ENCODE measurements at places on chromosomes 7 and 10. TPM values are rescaled to one million over a fixed set of nuclear protein-coding genes. Genes with fewer than 3 reads are reported as not detected.

DNA sequence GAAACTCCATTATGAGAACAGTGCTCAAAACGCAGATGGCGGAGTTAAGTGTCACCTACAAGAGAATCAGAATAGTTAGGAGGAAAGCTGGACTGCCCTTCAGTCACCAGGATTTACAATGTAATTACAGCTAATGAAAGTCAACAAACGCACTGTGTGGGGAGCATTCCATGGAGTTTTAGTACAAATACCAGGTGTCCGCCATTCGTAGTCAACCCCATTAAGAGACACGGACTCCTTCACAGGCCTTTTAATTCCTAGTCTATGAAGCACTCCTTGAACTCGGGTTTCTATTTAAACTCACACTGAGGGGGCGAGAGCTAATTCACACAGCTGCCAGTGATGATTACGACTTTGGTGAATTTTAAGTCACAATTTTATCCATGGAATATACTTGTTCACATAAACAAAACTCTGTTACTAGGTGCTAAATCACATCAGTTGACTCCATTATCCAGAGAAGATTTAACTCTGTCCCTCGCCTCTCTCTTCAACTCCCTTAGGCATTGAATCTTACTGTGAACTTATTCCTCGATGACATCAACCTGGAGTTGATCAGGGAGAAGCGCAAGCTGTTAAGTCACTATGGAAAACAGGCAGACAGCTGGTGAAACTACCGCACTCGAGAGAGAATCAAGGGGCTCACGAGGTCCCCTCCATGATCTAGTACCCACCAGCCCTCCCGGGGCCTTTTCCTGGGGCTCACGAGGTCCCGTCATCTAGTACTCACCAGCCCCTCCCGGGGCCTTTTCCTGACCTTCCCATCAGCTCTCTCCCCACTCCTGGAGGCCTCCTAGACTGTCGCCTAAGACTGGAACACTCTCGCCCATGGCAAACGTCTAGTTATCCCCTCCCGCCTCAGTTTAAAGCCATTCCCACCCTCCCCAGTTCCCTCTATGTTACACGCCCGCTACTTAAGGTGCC, 1.5 kb downstream of the ZFAND2A start:
- no peak for DNase-seq

The TBX20 gene
- total RNA-seq = not detected

GRCh38 chr7:151046603-151047573, 1.4 kb upstream of the ASIC3 start:
- DNase-seq = no peak

The HTR5A gene
- total RNA-seq = not detected

GRCh38 chr7:16669581-16669980, 23.6 kb downstream of the BZW2 start:
- DNase-seq = no peak

The HKDC1 gene
- not detected for total RNA-seq

The ESYT2 gene
- total RNA-seq = 122 TPM

The RADIL gene
- total RNA-seq = 6.3 TPM

GRCh38 chr10:121450247-121450646, 148.0 kb downstream of the FGFR2 start:
- no peak for DNase-seq

DNA sequence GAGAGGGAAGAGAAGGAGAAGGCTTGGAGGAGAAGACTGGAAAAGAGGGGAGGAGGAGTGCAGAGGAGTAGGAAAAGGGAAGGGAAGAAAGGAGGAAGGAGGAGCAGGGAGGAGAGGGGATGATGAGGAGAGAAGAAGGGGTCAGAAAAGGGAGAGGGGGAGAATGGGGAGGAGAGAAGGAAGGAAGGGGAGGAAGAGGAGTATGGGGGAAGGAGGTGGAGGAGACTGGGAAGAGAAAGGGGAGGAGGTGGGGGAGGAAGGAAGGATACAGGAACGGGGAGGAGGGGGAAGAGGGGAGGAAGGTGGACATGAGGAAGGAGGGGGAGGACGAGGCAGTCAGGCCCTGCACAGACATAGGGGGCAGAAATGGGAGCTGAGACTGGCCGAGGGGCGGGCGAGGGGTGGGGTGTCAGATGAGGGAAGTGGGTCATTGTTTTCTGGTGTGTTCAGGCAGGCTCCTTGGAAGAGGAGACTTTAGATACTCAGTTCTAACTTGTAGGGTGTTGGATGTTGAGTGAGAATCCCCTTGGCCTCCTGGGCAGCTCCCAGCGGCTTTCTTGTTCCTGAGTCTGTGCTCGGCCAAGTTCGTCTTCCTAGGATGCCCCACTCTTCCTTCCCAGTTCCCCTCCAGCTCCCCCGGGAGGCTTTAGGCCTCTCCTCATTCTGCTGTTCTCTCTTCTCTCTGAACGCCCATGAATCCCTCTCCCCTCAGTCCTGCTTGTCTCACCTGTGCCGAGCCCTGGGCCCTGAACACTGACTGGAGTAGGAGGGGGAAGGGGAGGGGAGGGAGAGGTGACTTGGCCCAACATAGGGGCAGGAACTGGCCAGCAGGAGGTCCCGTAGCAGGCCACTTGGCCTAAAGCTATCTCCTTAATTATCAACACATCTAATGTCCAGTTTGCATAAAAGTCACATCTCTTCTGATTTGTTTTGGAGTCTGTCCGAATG, 12.8 kb upstream of the CRHR2 start:
- DNase-seq = no peak

- no peak for DNase-seq
These were observed 152.5 kb upstream of the HDAC9 start for GRCh38 chr7:18343047-18343446.

The PRSS1 gene
- total RNA-seq = not detected

- no peak for DNase-seq
These were observed 26.0 kb downstream of the KBTBD2 start for GRCh38 chr7:32865448-32866030.

DNA sequence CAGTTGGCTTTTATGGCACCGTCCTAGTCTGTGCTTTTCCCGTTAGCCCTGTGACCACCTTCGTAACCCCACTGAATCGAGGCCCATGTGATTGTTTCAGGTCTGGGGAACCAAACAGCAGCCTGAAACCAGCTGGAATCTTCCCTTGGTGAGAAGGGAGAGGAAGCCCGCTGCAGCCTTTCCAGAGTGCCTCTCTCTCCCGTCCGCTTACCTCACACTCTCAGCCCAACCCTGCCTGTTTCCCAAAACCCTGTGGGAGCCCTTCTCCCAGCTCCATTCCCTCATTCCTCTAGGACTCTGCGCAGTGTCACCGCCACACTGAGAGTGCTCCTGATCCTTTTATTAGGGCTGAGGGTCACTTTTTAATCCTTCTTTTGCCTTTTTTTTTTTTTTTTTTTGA, 139.6 kb downstream of the WDR37 start:
- DNase-seq = no peak

The NKX1-2 gene
- total RNA-seq = not detected

- DNase-seq = no peak
These were observed 852 bp downstream of the FOXI2 start for GRCh38 chr10:127737563-127738511.

DNA sequence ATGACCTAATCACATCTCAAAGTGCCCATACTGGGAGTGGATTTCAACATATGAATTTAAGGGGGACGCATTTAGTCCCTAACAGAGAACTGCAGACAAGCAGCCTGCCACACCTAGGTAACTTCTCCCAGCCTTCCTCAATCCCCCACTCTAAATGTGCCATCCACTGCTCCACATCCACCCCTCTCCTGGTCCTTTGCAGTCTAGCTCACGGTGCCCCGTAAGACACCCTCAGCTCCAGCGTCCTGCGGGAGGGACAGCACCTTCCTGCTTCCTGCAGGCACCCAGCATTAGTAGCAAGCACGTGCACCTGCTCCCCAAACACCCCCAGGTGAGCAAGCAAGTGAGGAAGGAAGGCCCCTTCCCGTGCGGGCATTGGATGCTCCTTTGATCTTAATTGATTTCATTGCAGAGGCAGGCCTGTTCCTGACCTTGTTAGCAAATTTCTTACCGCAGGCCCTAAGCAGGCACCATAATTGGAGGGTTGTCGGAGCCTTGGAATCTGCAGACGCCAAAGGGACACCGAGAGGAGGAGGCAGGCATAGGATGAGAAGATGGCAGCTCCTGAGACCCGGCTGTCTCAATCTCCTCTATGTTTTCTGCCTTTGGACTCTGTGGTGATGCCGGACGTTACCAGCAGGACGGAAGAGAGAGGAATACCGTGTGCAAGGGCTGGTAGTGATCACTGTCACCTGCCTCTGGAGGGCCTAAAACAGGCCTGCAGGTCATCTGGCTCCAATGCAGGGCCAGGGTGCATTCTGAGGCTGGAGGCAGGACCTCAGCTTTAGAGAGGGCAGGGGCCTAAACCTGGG, 75.8 kb upstream of the CHST15 start:
- DNase-seq = no peak

The PITX3 gene
- total RNA-seq = 0.37 TPM

The COL28A1 gene
- 0.25 TPM for total RNA-seq

DNA sequence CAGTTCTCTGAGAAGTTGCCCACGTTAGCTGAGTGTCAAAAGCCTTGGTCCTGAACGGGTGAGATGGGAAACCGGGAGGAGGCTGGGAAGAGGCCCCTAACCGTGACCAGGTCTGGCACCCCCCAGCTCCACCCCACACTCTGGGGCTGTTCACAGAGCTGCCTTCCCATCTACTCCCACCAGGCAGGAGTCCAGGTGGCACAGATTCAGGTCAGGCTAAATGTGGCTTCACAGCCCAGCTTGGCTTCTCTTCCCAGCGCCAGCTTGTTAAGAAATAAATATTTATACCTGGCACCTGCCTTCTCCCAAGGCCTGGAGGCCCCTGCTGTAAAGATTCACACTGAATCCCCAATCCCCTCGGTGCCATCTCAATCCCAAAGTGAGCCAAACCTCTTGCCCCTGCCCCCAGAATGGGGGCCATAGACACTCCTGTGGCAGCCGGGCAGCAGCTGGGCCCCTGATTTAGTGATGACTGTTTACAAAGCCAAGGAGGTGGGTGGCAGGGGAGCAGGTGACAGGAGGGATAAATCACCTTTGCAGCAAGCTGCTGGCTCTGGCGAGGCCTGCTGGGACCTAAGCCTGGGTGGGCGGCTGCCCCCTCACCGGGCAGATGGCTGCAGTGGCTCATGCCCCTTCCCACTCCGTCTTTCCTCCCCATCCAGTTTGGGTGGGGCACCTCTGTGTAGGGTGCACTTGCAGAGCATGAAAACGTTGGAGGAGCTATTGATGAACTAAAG, 72.5 kb downstream of the GOLGA7B start:
- DNase-seq = no peak

DNA sequence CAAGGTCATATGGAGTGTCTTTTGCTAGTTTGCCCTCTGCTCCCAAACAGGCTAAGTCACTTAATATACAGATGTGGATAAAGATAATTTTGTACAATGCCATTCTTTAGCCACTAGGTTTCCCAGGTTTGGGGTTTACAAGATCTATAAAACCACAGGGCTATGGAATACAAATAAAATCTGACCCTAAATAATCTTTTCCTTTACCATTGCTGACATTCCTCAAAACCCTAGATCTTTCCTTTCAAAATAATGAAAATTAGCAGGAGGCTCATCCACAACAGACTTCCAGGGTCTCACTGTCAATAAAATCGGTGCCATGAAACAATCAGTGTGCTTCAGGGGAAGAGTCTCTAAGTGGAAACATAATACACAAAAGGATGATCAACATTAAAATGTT, 148.4 kb downstream of the CPEB3 start:
- no peak for DNase-seq

The MMRN2 gene
- total RNA-seq = 29.3 TPM

GRCh38 chr10:102644066-102644645, at the start of gene TRIM8:
TRIM8 (plus strand) TSS chr10:102644479; CDS start chr10:102644618, 139 bp downstream.
- DNase-seq = no peak

GRCh38 chr10:119668461-119668860, 17.3 kb downstream of the BAG3 start:
- DNase-seq = no peak

GRCh38 chr7:79090543-79090942, 362.9 kb downstream of the MAGI2 start:
- no peak for DNase-seq

DNA sequence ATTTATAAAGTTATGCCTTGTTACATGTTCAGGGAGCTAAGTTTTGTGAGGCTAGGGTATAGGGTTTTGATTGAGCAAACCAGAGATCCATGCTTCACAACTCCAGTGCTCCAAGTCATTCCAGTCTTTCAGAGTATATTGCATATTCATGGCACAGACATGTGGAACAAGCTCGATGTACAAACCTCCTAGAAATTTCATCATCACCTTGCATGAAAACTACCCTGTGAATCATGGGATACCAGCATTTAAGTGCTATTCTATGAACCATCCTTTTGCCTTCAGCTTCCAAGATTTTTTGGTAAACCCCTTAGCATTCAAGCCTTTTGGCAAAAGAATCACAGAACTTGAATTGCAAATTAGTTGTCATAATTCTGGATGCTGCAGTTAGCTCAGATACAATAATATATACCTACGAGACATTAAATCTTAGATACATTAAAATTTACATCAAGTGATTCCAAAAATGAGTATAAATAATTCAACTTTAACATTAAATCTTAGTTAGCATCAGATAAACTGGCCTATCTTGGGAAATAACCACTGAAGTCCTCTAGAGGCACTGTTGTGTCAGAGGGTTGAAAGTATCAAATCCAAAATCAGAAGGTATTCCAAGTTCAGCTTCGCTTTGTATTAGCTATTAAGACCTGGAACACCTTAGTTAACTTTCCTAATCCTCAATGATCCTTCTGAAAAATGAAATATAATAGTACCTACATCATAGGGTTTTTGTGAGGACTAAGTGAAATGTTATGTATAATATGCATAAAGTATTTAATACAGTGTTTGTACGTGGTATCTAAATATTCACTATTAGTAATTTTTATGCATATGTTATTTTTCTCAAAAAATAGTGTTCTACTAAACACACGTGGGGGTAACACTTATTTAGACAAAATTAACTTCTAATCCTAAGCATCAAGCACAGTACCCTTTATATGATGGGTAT, 55.5 kb upstream of the CABCOCO1 start:
- no peak for DNase-seq

DNA sequence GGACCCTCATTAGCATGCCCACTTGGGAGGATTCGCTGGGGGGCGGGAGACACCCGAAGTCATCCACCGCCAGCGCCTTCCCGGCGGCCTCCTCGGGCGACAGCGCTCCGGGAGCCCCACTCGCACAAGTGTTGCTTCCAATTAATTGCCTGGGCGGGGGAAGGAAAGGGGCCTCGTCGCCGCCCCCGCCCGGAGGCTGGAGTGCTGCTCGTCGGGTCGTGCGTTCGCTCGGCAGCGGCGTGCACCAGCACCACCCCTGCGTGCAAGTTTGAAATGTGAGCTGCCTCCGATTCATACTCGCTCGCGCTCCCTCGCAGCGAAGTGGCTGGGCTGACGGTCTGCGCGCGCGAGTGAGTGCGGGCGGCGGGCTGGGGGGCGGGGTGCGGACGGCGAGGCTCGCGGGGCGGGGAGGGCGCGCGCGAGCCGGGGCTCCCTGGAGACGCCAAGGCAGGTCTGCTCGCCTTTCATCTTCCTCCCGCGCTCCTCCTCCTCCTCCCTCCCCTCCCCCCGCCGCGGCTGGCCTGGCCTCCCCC, 104.6 kb upstream of the PPIF start:
- no peak for DNase-seq

- no peak for DNase-seq
These were observed 1.3 kb upstream of the TM9SF3 start for GRCh38 chr10:96588060-96588554.

The LRGUK gene
- 0.16 TPM for total RNA-seq

The IFIT1B gene
- not detected for total RNA-seq

Measured in omental fat pad (tissue), 4 donors.